Sigmoid colon (tissue), 7 donors: ENCODE measurements at places on chromosomes 2 and 18.
A peak's percentile ranks its signal among the peaks of the same experiment; 100 is the strongest.

DNA sequence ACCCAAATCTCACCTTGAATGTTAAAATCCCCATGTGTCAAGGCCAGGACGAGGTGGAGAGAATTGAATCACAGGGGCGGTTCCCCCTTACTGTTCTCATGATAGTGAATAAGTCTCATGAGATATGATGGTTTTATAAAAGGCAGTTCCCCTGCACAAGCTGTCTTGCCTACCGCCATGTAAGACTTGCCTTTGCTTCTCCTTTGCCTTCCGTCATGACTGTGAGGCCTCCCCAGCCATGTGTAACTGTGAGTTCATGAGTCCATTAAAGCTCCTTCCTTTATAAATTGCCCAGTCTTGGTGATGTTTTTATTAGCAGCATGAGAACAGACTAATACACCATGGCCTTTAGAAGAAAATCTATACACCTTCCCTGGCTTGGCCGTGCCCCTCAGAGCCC lies 7.4 kb upstream of the MBP start:
- DNase-seq, result no peak

GRCh38 chr2:240201866-240202265 lies 61.4 kb upstream of the OTOS start:
- DNase-seq, result peak; percentile 28

- DNase-seq, result no peak
Measured at GRCh38 chr2:207683879-207684627, 27.4 kb upstream of the CCNYL1 start.

- DNase-seq, result no peak
Measured at GRCh38 chr2:225630824-225631533, 231.5 kb downstream of the NYAP2 start.

DNA sequence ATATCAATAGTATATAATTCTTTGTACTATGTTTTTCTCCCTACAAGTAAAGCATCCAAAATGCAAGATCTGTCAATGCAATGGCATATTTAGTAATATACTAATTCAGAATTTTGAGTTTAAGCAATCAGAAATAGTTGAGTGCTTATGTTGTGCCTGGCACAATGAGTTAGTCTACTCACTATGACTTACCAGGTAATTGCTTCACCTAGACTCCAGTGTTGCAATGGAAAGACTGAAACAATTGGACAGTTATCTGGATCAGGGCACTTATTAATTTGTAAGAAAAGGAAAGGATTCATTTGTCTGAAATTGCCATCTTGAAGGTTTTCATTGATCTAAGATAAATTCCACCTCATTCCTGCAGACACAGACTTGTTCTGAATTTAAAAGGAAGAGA lies 97.6 kb upstream of the TCF4 start:
- DNase-seq, result no peak

DNA sequence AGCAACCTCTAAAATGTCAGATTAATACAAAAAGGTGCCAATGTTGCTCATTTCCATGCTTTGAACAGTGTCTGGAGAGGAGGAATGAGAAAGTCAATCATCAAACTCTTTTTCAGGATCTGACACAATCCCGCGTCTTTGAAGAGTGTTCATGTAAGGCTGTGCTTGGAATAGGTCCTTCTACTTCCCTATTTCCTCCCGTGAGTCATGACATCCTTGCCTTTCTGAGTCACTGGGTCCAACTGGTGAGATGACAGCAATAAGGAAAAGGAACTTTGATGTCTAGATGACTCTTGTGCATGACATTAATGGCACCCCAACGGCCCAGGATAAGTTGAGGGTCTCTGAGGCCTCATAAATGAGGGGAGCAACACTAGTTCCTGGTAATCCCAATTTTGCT lies 109.0 kb upstream of the CELF4 start:
- DNase-seq, result no peak

DNA sequence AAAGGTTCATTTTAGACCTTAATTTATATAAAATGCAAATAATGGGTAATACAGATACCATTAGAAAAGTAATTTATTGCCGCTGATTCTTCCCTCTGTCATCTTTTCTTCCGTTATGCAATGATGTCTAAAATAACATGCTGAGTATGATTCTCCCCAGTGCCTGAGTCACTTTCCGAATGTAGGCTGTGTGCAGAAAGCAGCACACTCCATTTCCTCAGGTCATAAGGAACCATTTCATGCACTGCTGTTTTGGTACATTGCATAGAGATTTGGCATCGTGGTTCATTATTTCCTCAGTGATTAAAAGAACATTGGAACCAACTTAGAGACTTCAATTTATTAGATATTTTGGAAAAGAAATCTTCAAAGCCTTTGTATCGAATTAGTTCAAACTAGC lies 173.5 kb downstream of the CDH2 start:
- DNase-seq, result no peak

DNA sequence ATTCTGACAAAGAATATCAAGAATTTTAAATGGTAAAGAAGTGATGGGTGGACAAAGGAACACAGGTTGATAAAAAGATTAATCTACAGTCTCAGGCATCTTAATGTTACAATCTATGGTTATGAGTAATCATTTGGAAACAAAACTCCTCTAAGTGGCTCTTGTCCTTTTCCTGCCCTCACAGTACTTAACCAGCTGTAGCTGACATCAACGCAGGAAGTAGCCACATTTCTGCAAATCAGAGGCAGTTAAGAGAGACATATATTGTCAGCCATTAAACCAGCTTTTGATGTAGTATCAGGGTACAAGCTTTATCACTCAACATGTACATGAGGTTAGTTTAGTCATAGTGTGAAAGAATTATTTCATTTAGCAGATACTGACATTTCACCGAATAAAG lies 244.6 kb downstream of the NR4A2 start:
- DNase-seq, result no peak

GRCh38 chr2:185161701-185162100 lies 563.4 kb downstream of the ZNF804A start:
- DNase-seq, result no peak
